AG20443 (cell line): ENCODE measurements at places on chromosomes 12 and 14.

- DNase-seq: no peak
These were observed 71.5 kb upstream of the ARID2 start for GRCh38 chr12:45658020-45658419.

- no peak for DNase-seq
These were observed 91.7 kb upstream of the DIO3 start for GRCh38 chr14:101469382-101470247.

DNA sequence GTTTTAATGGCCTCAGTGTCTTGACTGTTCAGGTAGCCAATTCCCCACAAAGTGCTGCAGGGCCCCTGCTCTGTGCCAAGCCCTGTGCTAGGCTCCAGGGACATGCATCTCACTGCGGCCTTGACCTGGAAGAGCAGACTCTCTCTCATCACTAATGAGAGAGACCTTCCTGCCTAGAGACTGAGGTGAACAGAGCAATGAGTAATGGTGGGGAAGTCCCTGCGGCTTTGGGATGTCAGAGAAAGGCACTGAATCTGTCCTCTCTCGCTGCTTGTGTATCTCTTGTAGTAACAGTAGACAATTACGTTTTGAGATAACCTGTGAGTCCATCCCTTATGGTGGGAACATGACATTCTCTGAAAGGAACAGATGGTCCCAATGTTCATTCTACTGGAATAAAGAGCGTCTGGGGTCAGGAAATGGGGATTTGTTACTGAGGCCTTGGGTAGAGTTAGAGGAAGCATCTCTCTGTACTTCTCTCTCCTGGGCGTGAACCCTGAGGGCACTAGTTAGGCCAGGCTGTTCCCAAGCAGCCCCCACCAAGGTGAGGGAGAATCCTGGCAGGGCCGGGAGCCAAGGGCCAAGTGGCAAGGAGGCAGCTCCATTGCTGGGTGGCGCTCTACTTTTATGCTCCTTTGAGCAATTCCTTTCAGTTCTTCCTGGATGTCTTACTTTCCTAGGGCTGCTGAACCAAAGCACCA is 13.5 kb downstream of the NFATC4 start:
- no peak for DNase-seq

DNA sequence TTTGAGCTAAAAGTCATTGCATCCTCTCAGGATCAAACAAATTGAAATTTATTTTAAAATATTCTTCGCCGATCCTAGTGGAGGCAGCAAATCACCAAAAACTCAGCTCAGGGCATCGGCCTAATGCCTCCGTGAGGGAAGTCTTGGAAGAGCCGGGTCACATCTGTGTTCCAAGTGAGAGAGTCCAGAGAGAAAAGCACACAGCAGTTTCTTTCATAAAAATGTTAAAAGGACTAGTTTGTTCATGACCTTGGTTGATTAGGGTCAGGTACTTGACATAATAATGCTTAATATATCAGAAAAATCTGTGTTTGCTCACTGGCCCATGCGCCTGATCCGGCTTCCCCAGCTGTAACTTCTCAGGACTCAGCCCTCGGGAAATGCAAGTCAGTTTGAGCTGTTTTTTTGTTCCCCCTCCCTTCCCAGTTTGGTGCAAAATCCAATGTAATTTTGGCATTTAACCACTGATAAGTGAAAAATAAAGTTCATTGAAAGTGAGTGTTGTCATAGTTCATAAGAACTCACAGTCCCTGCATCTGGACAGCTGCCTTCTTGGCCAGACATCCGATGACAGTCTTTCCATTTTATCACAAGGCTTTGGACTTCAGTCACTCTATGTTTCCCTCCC is 161.7 kb downstream of the CAND1 start:
- peak; percentile 66 for DNase-seq

- DNase-seq: no peak
These were observed 126.6 kb downstream of the SLC6A15 start for GRCh38 chr12:84785951-84786350.
